ENCODE measurements at places on chromosomes 13 and 19.
A peak's percentile ranks its signal among the peaks of the same experiment; 100 is the strongest.

DNA sequence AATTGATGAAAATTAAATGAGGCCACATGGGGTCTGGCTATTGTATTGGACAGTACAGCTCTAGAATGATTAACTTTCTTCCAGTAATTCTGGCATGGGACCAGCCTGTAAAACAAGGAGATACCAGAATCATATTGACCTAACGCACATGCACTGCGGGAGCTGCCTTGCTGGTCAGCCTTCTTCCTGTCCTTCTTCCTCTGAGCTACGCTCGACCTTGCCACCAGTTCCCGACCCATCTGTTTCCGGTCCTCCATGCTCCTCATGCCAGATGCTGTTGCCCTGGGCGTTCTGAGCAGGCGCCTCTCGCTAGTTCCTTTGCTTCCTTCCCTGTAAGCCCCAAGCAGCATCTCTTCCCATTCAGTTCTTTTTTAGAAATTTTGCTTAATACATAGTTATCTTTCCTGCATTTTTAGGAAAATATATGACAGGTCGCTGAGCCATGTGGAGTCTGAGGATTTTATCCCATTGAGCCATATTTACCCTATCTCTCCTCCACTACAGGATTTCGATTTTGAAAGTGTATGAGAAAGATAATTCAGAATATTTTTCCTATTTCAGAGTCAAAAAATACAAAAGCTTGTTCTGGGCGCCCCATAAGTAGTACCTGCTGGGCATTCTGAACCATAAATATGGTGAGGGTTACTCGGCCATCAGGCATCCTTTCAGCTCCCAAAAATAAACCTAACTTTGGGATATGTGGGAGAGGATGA, 38.6 kb downstream of the TNFRSF19 start:
- H3K27ac ChIP-seq, result peak overlapping the region; percentile 39
- 0 out of 2 replicates have a peak, but pooled peaks cover 3% of the 10 kb centered on the region for H3K4me1 ChIP-seq
- peak overlapping the region; percentile 42 for H3K4me3 ChIP-seq
- H3K36me3 ChIP-seq, result no peaks in the 10 kb centered on the region
- DNase-seq, result no peak

GRCh38 chr13:21466527-21466926, 7.4 kb upstream of the ZDHHC20 start:
- H3K36me3 ChIP-seq, result no peaks in the 10 kb centered on the region
- H3K27ac ChIP-seq, result no peak overlapping the region
- no peaks in the 10 kb centered on the region for H3K4me1 ChIP-seq
- H3K4me3 ChIP-seq, result no peak overlapping the region
- H3K27me3 ChIP-seq, result no peaks in the 10 kb centered on the region
- no peak for DNase-seq

DNA sequence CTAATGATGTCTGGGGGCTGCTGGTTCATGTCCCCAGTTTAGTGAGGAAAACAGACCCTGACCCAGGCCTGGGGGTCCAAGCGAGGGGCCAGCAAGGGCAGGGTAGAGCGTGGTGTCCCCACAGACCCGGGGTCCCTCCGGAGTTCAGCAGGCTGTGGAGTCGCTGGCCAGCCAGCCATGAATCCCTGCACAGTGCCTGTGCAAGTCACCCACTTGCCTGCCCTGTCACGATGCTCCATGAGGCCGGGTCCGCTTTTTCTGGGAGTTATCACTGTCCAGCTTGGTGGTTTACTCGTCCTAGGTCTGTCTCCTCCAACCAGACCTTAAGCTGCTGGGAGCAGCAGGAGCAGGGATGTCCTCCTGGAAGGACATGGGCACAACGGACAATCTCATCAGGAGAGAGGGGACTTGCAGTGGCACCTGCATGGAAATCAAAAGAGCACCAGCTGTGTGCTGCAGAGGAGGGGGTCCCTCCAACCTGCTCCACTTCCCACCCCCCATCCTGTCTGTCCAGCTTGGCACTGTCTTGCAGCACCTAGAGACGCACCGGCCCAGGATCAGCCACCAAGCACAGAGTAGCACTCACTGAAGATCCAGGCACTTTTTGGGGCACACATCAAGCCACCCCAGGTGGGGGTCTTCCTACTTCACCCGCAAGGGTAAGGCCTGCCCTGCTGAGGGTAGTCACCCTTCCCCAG, 121.8 kb downstream of the URI1 start:
- DNase-seq, result no peak
- H3K4me1 ChIP-seq, result no peaks in the 10 kb centered on the region
- H3K36me3 ChIP-seq, result no peaks in the 10 kb centered on the region
- H3K4me3 ChIP-seq, result peak overlapping the region; percentile 25

DNA sequence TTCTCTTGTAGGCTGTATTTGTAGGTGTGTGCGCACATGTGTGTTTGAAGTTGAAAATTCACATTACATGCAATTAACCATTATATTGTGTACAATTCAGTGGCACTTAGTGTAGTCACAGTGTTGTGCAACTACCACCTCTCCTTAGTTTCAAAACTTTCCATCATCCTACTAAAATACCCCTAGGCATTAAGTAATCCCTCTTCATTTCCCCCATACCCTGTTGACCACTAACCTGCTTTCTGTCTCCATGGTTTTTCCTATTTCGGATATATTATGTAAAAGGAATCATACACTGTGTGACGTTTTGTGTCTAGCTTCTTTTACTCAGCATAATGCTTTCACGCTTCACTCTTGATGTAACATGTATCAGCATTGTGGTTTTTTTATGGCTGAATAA, 16.1 kb downstream of the LSM14A start:
- H3K27ac ChIP-seq, result no peak overlapping the region
- H3K36me3 ChIP-seq, result no peaks in the 10 kb centered on the region
- H3K4me1 ChIP-seq, result no peaks in the 10 kb centered on the region
- no peak overlapping the region for H3K4me3 ChIP-seq
- no peak for DNase-seq
- H3K27me3 ChIP-seq, result no peaks in the 10 kb centered on the region

GRCh38 chr19:49556412-49557398, 23.7 kb downstream of the NOSIP start:
- H3K4me1 ChIP-seq, result no peaks in the 10 kb centered on the region
- H3K4me3 ChIP-seq, result no peak overlapping the region
- no peak overlapping the region for H3K27ac ChIP-seq
- no peak for DNase-seq

DNA sequence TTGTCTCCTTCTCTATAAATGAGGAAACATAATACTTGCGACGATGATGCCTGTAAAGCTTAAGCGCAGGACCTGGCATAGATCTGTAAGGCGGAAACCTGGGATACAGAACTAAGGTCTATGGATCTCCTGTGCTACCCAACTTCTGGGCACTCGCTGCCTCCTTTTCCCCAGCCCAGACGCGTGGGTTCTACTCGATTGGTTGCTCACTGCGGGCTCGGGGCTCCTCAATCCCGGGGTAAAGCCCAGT, 615 bp upstream of the PSMC4 start:
- DNase-seq, result no peak
- peaks cover 13% of the 10 kb centered on the region for H3K4me1 ChIP-seq
- peak overlapping the region; percentile 71 for H3K4me3 ChIP-seq
- no peaks in the 10 kb centered on the region for H3K27me3 ChIP-seq
- H3K27ac ChIP-seq, result peak overlapping the region; percentile 34
- H3K36me3 ChIP-seq, result peaks cover 12% of the 10 kb centered on the region

DNA sequence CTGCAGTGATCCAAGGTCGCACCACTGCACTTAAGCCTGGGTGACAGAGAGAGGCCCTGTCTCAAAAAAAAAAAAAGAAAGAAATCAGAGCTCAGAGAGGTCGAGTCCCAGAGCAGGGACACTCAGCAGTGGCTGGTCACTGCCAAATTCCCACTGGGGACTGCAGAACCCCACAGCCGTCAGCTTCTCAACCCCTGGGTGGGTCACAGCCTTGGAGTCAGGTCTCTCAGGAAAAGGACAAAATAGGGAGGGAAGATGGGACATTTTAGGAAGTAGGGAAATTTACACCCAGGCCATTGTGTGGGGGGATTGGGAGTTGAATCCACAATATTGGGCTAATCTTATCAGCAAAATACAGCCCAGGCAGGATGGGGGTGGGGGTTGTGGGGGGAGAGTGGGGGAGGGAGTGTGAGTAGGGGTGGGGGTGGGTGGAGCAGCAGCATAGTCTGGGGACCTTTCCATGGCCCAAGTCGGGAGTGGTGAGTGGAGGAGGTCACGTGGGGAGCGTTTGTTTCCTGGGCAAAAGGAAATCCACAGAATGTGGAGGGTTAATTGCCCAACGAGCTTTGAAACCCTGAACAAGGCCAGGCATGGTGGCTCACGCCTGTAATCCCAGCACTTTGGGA, 5.0 kb upstream of the CCDC194 start:
- H3K27ac ChIP-seq, result no peak overlapping the region
- H3K27me3 ChIP-seq, result no peaks in the 10 kb centered on the region
- H3K4me3 ChIP-seq, result no peak overlapping the region
- H3K36me3 ChIP-seq, result peaks cover 3% of the 10 kb centered on the region
- no peak for DNase-seq

- H3K27me3 ChIP-seq, result no peaks in the 10 kb centered on the region
- no peak overlapping the region for H3K27ac ChIP-seq
- DNase-seq, result no peak
- no peaks in the 10 kb centered on the region for H3K36me3 ChIP-seq
Observed at GRCh38 chr13:80441968-80442367, 101.0 kb upstream of the SPRY2 start.

GRCh38 chr13:35812736-35813135, 318.4 kb downstream of the DCLK1 start:
- DNase-seq, result no peak
- H3K4me1 ChIP-seq, result no peaks in the 10 kb centered on the region
- H3K27me3 ChIP-seq, result no peaks in the 10 kb centered on the region
- no peak overlapping the region for H3K27ac ChIP-seq
- H3K36me3 ChIP-seq, result no peaks in the 10 kb centered on the region
- H3K4me3 ChIP-seq, result no peak overlapping the region

- H3K36me3 ChIP-seq, result no peaks in the 10 kb centered on the region
- H3K4me3 ChIP-seq, result no peak overlapping the region
- H3K27ac ChIP-seq, result no peak overlapping the region
Observed at GRCh38 chr19:38093587-38093986, 130.4 kb downstream of the DPF1 start.

- H3K27ac ChIP-seq, result no peak overlapping the region
- H3K27me3 ChIP-seq, result peaks cover 78% of the 10 kb centered on the region
- H3K4me1 ChIP-seq, result no peaks in the 10 kb centered on the region
- H3K4me3 ChIP-seq, result no peak overlapping the region
Observed at GRCh38 chr19:55486971-55487923, 989 bp upstream of the SSC5D start.

- no peak overlapping the region for H3K27ac ChIP-seq
- no peaks in the 10 kb centered on the region for H3K27me3 ChIP-seq
- H3K4me1 ChIP-seq, result no peaks in the 10 kb centered on the region
- H3K36me3 ChIP-seq, result no peaks in the 10 kb centered on the region
- no peak overlapping the region for H3K4me3 ChIP-seq
Observed at GRCh38 chr19:38162094-38162493, 61.9 kb downstream of the DPF1 start.

DNA sequence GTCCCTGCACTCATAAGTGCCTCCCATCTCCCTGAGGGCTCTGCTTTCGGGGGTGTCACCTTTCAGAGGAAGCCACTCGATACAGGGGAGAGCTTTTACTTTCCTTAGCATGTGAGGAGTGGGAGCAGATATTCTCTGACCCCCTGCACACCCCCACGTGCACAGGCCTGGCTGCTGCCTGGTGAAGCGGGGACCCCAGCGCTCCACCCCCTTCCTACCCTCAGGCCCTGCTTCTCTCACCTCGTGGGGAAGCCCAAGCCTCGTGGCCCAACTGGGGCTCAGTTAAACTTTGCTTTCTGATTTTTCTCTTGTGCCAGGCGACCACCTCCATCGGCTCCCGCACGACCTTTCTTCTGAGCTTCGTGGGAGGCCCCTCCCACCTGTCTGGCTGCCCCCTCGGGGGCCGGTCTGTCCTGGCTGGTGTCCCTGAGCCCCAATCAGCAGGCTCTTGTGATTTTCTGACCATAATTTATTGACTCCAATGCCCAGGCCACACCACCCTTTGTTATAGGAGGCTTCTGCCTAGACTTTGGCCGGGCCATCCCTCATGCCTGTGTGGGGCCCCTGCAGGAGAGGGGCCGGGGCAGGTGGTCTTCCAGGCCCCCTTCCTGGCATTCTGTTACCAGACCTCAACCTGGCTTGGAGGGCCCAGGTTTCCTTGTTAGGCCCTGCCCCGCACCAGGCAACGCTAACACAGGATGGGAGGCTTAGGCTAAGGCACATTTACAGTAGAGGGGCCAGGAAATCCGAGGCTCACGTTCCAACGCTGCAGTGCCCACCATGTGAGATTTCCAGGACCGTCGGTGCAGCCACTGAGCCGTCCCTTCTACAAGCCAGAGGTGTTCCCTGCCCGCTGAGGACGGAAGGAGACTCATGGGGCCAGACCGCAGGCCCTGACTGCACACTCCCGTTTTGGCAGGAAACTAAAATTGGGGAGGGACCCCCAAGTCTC, 3.7 kb downstream of the TMED1 start:
- no peaks in the 10 kb centered on the region for H3K27me3 ChIP-seq
- H3K4me3 ChIP-seq, result no peak overlapping the region
- H3K4me1 ChIP-seq, result peaks cover 12% of the 10 kb centered on the region
- no peak for DNase-seq
- H3K36me3 ChIP-seq, result no peaks in the 10 kb centered on the region

Measured in MM.1S (cell line).